ENCODE measurements at places on chromosomes 2 and 18. TPM values are rescaled to one million over a fixed set of nuclear protein-coding genes. Genes with fewer than 3 reads are reported as not detected.

GRCh38 chr2:203880557-203881125 lies 13.1 kb downstream of the CTLA4 start:
- H3K4me3 ChIP-seq: no peak overlapping the region
- no peak for DNase-seq
- H3K4me1 ChIP-seq: no peaks in the 10 kb centered on the region
- no peaks in the 10 kb centered on the region for H3K36me3 ChIP-seq

DNA sequence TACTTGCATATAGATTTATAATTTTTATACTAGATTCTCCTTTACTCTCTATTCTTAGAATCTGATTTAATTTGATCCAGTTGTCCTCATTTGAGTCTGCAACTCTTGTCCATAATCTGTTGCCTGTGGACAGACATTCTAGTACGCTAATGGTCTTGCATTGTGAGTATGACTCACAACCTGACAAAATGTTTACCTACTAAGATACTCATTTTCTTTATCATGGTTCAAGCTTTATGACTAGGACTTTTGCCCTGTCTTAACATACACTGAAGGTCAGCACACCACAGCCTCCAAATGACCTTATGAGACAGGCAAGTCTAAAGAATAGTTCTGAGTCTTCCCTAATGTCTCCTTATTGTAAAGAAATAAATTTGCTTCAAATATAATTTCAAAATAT lies 142.3 kb upstream of the CDH7 start:
- no peak overlapping the region for H3K4me3 ChIP-seq
- H3K36me3 ChIP-seq: no peaks in the 10 kb centered on the region
- no peaks in the 10 kb centered on the region for H3K4me1 ChIP-seq
- DNase-seq: no peak
- no peak overlapping the region for H3K27ac ChIP-seq

DNA sequence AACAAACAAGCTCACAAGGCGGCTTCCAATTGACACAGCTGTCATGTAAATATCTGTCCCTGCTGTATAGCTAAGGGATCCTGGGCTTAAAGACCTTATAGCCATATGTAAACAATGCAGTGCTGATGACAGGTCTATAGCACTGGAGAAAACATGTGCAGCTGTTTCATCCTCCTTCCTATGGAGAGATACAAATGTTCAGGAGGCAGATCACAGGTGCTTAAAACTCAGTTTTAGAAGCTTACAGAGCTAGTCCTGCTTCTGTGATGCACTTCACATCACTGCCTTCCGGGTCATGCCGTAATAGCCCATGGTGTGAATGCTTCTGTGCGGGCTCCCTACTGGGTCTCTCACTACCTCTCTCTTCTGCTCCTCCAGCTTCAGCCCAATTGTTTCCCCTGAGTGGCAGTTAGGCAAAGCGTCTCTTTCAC lies 262.4 kb upstream of the CHST9 start:
- no peak overlapping the region for H3K4me3 ChIP-seq
- H3K27me3 ChIP-seq: no peaks in the 10 kb centered on the region
- no peaks in the 10 kb centered on the region for H3K4me1 ChIP-seq
- DNase-seq: no peak
- no peaks in the 10 kb centered on the region for H3K36me3 ChIP-seq
- no peak overlapping the region for H3K27ac ChIP-seq

GRCh38 chr2:151358166-151358970 lies 976 bp downstream of the TNFAIP6 start:
- DNase-seq: no peak
- no peaks in the 10 kb centered on the region for H3K36me3 ChIP-seq
- no peak overlapping the region for H3K27ac ChIP-seq
- H3K4me3 ChIP-seq: no peak overlapping the region

- H3K36me3 ChIP-seq: no peaks in the 10 kb centered on the region
- H3K4me1 ChIP-seq: peaks cover 5% of the 10 kb centered on the region
- peaks cover 9% of the 10 kb centered on the region for H3K27me3 ChIP-seq
- no peak overlapping the region for H3K27ac ChIP-seq
- H3K4me3 ChIP-seq: no peak overlapping the region
Observed at GRCh38 chr2:239407112-239407511, 6.3 kb upstream of the HDAC4 start.

FOXI3 gene
- not detected for total RNA-seq

CRYGD gene
- not detected for total RNA-seq

DPP10 gene
- 0.84 TPM for total RNA-seq
